ENCODE measurements at places on chromosomes 7 and 10.

GRCh38 chr7:1611708-1612241, 41.9 kb upstream of the PSMG3 start:
- DNase-seq = peak; percentile 62

GRCh38 chr10:14971867-14972448, 12.8 kb downstream of the MEIG1 start:
- DNase-seq = no peak

DNA sequence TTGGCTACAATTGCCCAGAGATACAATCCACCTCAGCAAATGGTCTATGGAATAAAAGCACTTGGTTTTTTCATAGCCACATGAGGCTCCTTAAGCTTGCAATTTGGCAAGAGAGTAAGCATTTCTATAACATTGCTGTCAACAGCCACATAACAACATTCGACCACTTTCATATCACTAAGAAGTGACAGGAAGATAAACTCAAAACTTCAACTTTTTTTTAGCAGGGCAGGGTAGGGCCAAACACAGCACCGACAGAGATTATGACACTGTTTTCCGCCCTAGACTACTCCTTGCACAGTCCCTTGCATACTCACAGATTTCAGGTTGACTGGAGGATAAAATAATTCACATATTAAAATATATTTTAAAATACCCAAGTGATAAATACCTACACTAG, 185.4 kb downstream of the JAZF1 start:
- no peak for DNase-seq

DNA sequence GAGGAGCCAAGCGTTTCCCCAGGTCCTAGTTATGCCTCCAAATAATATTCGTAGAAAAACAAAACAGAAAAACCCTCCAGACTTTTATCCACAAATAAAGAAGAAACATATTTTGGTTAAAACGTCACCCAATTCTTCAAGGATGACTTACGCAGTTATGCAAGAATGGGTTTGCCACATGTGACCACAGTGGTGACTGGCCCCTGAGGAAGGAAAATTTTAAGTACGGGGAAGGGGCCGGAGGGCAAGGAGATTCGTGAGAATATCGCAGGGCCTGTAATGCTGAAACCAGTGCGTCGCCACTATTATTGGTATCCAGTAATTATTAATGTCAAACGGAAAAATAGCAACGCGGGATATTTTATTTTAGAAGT, 537 bp upstream of the MRPS24 start:
- peak; percentile 86 for DNase-seq

GRCh38 chr7:47304727-47305719, 276.9 kb downstream of the TNS3 start:
- no peak for DNase-seq

- no peak for DNase-seq
These were observed 34.5 kb downstream of the PPP1R3C start for GRCh38 chr10:91598211-91598977.

DNA sequence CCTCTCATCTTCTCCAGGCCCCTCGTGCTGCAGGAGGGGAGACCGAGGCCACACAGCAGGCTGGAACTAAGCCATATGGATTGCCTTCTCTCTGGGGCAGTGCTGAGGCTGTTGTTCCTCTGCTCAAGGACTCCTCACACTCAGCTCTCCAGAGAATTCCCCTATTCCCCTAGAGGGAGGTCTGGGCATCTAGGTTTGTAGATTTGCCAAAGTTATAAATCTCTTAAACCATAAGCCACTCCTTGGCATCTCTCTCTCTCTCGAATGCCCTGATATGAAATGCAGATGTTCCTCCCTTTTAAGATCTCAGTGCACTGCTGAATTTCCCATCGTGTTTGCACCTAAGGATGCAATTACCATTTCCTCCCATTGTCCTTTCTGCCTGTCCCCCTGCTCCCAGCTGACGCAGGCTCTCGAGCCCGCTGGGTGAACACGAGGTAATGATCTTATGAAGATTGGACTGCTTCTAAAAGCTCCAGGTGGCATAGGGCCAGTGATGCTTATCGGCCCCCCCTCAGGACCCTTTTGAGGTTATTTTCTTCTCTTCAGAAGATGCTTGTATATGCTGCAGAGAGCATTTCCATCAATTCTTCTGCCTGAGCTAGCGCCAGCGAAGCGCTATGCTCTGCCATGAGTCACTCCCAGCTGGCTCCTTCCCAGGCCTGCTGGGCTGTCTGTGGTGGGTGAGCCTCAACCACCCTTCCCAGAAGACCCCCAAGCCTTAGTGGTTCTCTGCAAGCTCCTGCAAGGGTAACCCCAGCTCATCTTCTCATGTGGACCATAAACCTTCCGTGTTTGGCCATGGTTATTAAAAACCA, 41.6 kb upstream of the AQP1 start:
- no peak for DNase-seq

- no peak for DNase-seq
These were observed 31.2 kb upstream of the SRGN start for GRCh38 chr10:69056536-69057260.

GRCh38 chr10:13016426-13016825, 14.9 kb upstream of the CCDC3 start:
- no peak for DNase-seq

DNA sequence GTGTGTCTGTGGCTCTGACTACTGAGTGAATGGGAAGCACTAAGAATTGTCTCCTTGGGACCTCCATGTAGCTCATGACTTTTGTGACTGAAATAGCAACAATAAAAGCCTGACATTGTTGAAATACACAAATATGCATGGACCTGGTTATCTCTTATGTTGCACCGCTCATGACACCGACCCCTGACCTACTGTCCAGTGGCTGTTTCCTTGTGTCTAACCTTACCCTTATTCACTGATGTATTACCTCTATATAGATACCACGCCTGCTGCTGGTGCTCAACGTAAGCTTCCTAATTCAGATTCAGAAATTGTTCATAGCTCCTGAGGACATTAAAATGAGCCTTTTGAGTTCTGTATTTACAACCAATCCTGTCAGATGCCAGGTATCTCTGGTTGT, 243.4 kb upstream of the SEMA3C start:
- DNase-seq = no peak

DNA sequence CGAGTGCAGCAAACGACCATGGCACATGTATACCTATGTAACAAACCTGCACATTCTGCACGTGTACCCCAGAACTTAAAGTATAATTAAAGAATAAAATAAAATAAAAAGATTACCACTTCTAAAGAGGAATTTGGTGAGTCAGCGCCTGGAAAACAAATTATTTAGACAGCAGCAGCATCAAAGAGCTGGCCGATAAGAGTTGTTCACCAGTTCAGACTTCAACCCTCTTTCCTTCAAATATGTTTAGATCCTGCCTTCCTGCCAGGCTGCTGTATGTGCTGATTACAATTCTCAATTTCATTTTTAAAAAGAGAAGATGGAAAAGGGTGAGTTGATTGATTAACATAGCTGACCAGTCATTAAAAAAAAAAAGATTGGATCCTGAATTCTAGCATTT, 672.0 kb upstream of the NRP1 start:
- DNase-seq = no peak

DNA sequence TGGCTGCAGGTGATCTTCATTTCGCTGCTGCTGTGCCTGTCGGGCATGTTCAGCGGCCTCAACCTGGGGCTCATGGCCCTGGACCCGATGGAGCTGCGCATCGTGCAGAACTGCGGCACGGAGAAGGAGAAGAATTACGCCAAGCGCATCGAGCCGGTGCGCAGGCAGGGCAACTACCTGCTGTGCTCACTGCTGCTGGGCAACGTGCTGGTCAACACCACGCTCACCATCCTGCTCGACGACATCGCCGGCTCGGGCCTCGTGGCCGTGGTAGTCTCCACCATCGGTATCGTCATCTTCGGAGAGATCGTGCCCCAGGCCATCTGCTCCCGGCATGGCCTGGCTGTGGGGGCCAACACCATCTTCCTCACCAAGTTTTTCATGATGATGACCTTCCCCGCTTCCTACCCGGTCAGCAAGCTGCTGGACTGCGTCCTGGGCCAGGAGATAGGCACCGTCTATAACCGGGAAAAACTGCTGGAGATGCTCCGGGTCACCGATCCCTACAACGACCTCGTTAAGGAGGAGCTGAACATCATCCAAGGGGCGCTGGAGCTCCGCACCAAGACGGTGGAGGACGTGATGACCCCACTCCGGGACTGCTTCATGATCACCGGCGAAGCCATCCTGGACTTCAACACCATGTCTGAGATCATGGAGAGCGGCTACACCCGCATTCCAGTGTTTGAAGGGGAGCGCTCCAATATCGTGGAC, 1.3 kb downstream of the CNNM2 start:
- no peak for DNase-seq

DNA sequence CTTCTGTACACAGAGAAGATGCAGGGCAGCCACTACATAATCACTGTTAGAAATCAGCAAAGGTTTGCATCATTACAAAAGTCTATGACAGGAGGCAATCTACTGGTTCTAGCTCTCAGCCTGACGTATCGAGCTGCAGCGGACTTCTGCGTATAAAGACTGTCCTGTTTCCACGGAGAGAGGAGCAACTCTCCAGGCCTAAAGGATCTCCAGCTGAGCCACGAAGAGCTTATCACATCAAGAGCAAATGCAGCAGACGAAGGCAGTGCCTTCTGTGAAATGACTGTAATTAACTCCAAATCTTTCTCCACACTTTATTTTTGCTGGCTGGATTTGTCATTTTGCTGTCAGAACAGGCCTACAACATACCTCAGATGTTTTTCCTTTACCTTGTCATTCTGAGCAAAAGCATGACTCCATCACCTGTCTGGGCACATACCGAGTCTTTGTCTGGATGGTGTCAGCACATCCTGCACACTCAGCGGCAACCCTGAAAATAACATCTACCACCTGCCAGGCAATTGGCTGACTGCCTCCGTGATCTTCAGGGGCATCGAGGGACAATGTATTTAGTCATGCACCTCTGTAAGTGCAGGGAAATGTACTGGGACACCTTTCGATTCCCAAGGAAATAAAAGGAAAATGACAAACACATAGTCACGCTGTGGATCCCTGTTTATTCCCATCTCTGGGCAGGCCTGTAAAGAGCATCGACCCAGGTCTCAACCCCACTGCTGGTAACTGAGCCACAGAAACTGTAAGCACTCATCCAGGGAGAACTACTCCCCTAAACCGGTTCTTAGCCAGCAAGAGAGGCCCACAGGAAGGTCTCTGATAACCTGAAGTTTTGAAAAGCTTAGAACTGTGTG, 26.3 kb upstream of the SH3PXD2A start:
- DNase-seq = no peak

- no peak for DNase-seq
These were observed 46.8 kb upstream of the GLCCI1 start for GRCh38 chr7:7921830-7922229.

DNA sequence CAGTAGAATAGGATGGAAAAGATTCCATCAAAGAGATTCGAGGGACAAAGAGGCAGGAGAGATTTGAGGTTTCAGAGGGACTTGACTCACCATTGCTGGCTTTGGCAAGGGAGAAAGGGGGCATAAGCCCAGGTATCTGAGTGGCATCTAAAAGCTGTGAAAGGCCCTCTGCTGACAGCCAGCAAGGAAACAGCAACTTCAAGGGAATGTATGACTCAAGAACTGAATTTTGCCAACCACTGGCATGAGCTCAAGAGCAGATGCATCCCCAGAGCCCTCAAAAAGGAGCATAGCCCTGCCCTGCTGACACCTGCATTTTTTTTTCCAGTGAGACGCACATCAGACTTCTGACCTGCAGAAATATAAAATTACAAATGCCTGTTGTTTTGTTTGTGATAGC, 19.6 kb upstream of the ADAM12 start:
- DNase-seq = no peak

- no peak for DNase-seq
These were observed 42.4 kb downstream of the DNAH11 start for GRCh38 chr7:21585070-21585724.

GRCh38 chr10:92080244-92080643, 156.7 kb downstream of the BTAF1 start:
- DNase-seq = no peak

DNA sequence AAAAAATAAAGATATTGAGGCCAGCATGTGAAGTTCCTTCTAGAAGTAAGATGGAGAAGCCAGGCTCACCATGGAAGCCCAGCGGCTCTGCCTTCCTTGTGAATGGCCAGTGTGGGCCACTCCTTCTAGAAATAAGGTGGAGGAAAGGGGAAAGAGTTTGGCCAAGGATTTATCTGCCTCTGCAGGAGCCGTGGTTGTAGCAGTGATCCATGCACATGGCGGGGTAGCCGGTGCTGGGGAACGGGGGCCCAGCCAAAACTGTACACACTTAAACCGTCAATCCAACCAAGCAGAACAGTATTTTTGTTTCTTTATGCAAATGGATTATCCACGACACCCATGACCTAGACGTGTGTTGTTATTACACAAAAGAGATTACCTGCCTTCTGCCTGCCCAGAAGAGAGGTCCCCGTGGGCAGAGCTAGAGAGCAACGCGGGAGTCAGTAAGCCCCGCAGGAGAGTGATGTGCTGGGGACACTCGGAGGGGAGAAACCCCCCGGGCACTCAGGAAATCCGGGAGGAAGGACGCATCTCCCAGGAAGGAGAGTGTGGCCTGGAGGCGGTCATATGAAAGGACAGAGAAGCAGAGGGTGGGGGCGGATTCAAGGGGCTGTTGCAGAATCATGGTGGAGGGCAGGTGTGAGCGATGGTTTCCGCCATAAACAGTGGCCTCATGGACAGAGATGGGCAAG, 218.4 kb upstream of the PPP2R2D start:
- DNase-seq = no peak

DNA sequence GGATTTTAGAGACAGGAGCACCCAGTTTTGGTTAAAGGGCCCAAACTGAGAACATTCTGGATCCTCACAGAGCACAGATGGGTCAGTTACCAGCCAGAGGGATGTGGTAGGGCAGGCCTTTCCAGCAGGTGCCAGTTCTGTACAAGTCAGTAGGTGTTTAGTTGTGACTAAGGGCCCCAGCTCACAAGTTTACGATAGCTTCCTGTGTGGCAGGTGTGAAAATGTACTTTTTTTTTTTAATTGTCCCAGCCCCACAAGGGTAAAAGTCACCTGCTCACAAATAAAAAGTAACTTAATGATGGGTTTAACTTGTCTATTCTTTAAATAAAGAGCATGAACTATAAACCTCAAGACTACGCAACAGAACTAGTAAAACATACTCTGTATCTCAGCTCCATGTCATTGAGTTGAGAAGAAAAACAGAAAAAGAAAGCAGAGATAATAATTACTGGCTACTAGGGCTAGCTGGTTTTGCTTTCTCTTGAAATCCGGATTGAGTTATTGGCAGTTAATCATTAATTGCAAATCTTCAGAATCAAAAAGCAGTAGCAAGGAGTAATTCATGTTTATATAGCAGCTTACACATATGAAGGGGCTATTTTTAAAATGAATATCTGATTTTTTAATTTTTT, 15.4 kb downstream of the NFE2L3 start:
- no peak for DNase-seq

GRCh38 chr10:28378986-28379585, 76.2 kb upstream of the MPP7 start:
- no peak for DNase-seq

Data from stromal cell of bone marrow (primary cell).